ENCODE measurements at places on chromosomes 2 and 18.

- no peak for DNase-seq
These were observed 22.5 kb upstream of the UBE2F start for GRCh38 chr2:237944302-237944701.

DNA sequence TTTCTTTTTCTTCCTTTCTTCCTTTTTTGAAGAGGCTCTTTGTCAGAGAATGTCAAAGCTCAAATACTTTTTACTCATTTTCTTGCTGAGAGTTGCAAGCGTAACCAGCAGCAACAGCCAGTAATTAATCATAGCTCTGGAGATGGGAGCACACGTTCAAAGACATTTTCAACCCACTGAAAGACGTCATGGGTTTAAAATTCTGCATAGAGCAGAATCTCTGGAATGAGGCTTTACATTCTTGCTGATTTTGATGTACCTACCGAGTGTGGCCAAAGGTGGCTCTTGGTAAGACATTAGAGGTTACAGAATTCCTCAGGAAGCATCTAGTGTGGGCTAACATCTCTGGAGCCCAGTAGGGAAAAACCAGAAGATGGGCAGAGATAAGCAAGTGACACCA is 292.5 kb downstream of the MTX2 start:
- DNase-seq = no peak

DNA sequence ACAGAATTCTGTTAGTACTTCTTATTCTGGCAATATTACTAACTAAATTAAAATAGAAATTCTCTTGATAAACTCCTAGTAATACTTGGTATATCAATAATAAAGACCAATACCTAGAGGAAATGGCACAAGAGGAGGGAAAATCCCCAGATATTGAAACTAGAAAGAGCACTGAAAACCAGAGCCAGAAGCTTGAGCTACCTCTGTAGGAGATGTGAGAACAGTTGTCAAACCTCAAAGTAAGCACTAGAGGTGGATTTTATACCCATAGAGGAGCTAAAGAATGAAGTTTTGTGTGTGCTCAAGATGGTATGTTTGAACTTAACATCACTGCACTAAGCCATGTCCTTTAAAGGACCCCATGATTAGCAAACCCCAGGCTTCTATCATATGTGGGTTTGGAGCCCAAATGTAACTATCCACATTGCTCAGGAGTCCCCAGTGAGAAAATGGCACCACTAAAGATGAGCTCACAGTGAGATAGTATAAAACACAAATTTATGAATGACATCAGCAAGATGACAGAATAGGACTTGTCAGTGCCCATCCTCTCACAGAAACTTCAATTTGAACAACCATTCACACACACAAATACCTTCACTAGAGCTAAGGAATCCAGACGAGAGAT is 122.1 kb downstream of the PKP4 start:
- no peak for DNase-seq

GRCh38 chr18:22607284-22607635 is 189.5 kb upstream of the CTAGE1 start:
- no peak for DNase-seq

GRCh38 chr18:60019463-60019840 is 119.7 kb downstream of the PMAIP1 start:
- DNase-seq = no peak
